Coronary artery (tissue), 2 donors: ENCODE measurements at places on chromosomes 5 and 9.

- DNase-seq = no peak
Observed at GRCh38 chr5:159518371-159518770, 188.1 kb upstream of the IL12B start.

- DNase-seq = no peak
Observed at GRCh38 chr9:91534374-91534773, 110.7 kb upstream of the NFIL3 start.

DNA sequence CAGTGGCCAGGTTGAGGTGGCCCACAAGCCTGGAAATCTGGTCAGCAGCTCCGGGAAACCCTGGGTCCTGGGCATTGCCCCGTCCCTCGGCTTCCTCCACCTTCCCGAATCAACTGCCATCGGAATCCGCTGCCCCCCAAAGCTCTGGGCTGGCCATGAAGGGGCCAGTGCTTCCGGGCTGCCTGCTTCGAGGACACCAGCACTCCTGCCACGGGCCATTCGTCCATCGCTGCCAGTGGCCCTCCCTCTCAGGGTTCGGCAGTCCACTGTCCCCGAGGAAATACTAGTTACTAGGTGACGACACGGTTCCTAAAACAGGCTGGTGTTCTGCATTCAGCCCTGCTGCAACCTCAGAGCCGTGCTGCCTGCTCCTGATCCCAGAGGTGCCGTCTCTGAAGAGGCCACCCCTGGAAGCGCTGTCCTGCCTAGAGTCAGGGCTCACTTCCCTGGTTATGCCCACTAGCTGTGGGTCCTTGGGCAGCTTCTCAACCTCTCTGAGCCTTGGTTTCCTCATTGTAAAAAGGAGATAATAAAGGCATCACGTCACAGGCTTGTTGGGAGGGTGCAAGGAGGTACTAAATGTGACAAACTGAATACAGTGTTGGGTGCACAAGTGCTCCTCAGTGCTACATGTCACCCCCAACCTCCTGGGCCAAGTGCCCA, 3.5 kb upstream of the WDR5 start:
- DNase-seq = no peak

- DNase-seq = no peak
Observed at GRCh38 chr5:139138809-139139208, 59.4 kb downstream of the SIL1 start.

DNA sequence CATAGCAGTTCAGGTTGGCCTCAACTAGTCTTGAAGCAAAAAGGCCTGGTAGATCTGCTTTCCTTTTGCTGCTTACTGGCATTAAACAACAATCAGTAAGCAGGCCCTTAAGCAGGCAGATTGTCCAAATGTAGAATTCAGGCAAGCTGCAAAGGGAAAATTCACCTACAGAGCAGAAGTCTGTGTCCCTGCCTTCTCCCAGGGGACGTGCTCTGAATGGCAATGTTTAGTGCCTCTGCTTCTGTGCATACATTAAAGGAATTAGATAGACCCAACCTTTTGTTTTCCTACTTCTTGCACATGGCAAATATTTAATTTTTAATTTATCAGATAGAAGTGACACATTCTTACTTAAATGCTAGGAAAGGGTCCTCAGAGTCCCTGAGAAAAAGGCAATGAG, 328.8 kb upstream of the PIK3R1 start:
- no peak for DNase-seq

GRCh38 chr5:15513431-15513830, 13.5 kb downstream of the FBXL7 start:
- DNase-seq = no peak

DNA sequence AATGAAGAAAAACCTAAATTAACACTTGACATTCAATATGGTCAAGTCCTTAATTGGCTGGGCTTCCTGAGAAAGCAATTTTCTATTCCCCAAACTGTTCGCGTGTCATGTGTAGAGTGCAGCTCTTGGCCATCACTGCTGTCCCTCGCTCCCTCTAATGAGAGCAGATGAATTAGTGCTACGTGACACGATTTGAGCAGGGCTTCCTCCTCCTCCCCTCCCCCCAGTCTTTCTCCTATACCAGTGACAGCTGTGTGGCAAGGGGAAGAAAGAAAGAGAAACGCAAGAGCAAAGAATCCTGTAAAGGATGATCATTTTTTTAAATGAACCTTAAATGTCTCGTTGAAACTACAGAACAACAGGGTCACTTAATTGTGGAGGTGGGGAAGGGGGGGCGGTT, 159.6 kb downstream of the BNC2 start:
- no peak for DNase-seq

- DNase-seq = no peak
Observed at GRCh38 chr5:112514111-112514510, 95.0 kb upstream of the EPB41L4A start.

GRCh38 chr5:109083937-109084336, 325.8 kb downstream of the PJA2 start:
- DNase-seq = no peak

DNA sequence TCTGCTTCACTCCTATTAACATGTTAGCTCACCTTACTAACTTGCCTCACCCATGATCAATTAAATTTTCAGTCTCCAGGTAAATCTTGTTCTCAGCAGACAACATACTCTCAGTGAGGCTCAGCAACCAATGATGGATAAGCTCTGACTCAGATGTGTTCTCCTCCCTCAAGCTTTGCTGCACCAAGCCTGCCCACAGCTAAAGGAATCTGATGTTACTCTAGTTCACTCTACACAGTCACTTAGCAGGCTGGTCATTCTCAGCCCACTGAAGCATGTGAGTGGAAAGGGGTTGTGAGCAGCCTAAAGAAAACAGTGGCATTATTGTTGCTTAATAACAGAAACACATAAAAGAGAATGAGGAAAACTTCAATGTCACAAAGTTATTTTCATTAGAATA, 37.3 kb upstream of the CTNND2 start:
- DNase-seq = no peak

DNA sequence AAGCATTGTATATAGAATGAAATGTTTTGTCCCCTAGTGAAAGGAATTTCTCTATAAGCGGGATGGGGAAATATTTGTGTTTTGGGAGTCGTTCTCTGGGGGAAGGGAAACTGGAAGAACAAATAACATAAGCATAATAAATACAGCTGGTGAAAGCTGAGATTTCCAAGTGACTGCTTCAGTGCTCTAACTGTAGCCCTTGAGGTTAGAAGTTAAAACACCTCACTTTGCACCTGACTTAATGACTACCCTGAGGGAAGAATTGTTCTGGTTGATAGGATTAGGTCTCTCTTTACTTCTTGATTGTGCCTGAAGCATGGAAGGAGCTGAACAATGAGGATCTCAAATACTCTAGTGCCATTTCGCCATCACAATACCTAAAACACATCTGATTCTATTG, 307.4 kb downstream of the MAN2A1 start:
- no peak for DNase-seq

- no peak for DNase-seq
Observed at GRCh38 chr9:104386013-104386412, 118.0 kb upstream of the OR13F1 start.

GRCh38 chr5:54761213-54761701, 224.1 kb downstream of the ESM1 start:
- no peak for DNase-seq

DNA sequence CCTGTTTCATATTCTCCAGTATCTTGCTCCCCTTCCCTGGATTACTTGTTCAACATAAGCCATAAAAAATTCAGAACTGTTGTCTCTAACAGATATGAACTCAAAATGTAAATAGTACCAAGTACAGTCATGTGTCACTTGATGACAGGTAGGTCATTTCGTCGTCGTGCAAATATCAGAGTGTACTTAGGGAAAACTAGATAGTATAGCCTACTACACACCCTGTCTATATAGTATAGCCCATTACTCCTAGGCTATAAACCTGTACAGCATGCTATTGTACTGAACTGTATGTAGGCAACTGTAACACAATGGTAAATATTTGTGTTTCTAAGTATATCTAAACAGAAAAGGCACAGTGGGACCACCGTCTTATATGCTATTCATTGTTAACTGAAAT, 39.1 kb downstream of the SMIM15 start:
- DNase-seq = no peak

- no peak for DNase-seq
Observed at GRCh38 chr9:106438928-106439327, 424.0 kb upstream of the ZNF462 start.

GRCh38 chr9:108136656-108137055, 647.1 kb upstream of the KLF4 start:
- DNase-seq = no peak

- no peak for DNase-seq
Observed at GRCh38 chr9:33445389-33446239, 1.8 kb downstream of the AQP3 start.

GRCh38 chr5:4372481-4372880, 767.6 kb upstream of the ADAMTS16 start:
- DNase-seq = no peak

DNA sequence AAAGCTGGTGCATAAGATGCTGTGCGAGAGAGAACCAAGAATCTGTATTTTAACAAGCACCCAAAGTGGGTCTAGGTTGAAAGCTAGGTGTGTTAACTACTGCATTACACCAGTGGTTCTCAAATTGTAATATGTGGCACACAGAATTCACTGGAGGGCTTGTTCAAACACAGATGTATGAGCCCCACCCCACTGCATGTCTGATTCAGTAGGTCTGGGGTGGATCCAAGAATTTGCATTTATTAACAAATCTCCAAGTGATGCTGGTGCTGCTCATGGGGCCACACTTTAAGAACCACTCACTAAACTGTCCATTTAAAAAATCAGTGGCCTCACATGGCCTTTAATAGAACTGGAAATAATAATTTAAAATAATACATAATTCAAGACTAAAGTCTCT, 40.4 kb downstream of the LPAR1 start:
- DNase-seq = no peak

DNA sequence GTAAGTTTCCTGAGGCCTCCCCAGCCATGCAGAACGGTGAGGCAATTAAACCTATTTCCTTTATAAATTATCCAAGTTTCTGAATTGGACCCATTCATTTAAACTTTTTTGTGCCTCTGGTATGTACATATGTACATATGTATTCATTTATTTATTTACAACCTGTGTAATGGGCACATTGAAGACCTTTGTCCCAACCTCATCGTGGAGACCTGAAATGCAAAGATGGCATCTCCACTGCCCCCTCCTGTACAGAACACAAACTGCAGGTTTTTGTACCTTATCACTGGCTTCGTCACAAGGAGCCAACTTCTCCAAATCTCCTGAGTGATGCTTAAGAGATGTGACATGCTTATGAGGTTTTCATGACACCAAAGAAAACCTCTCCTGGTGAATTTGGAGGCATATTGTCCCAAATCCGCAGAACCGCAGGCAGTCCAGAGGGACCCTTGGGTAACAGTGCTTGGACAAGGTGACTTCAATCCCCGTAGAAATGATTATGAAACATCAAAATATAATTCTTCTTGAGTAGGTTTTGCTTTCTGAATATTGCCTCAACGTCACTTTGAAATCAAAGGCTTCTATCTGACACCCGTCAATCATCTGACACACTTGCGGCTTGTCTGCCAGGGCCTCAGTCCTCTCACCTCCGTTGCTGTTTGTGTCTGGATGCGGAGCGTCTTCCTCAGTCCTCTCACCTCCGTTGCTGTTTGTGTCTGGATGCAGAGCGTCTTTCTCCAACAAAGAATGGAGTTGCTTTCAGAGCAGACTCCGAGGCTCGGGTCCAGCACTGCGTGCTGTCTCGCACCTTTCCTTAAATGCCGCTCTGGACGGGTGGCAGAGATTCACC, 135.0 kb upstream of the IRX4 start:
- DNase-seq = no peak

GRCh38 chr5:169192536-169192935, 108.4 kb downstream of the SLIT3 start:
- no peak for DNase-seq

DNA sequence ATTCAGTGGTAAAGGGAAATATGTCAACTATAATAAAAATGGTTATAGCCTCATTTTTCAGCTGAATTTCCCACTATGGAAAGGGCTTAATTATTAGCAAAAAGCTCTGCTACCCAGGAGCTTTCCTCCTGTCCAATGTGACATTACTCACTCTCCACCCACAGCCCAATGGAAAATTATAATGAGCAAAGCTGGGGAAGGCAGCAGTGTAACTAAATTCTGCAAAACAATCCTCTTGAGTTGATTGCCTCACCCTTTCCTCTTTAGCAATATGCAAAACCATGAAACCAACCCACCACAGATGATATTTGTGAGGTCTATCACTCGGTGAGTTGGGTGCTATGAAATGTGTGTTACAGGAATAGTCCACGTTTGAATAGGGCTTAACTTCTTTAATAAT, 14.0 kb upstream of the PLPPR1 start:
- no peak for DNase-seq

DNA sequence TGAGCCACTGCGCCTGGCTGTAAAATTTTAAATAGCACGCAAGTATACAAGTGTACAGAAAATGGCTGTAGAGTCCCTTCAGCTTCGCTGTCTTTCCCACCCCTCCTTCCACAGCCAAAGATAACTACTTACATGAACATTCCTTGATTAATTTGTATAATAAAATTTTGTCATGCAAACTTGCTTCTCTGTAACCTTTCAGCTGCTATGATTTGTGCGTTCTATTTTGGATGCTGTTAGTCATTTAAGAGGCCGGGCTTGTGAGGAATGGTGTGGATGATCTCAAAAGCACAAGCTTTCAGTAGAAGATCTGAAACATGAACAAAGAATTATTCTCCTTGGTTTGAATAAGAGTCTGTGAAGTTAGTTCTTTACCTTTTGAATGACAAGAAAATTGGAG, 115.0 kb upstream of the TLE1 start:
- no peak for DNase-seq
